ENCODE measurements at places on chromosomes 1 and 21.

DNA sequence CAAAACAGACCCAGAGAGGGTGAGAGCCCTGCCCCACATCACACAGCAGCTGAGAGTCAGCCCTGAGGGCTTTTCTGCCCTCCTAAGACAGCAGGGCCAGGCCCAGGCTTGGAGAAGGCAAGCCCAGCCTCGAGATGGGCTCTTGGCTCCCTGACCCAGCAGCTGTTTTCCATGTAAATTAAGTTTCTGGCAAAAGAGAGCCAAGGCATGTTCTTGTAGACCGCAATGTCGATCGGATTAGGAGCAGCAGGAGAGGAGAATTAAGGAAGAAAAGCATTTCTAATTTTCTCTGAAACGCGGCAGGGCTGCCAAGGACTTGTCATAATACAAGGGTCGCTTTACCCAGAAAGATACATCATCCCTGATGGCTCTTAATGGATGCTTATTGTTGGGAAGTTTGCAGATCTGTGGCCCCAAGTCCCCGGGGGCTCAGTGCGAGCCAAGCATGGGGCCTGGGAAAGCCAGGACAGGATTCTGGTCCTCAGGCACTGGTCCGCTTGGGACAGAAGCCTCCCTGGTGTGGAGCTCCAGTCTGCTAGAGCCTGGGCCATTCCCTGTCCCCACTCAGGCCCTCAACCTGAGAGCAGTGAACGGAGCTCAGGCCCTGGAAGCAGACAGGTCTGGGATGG, 62.8 kb downstream of the DMRTB1 start:
- DNase-seq = no peak

DNA sequence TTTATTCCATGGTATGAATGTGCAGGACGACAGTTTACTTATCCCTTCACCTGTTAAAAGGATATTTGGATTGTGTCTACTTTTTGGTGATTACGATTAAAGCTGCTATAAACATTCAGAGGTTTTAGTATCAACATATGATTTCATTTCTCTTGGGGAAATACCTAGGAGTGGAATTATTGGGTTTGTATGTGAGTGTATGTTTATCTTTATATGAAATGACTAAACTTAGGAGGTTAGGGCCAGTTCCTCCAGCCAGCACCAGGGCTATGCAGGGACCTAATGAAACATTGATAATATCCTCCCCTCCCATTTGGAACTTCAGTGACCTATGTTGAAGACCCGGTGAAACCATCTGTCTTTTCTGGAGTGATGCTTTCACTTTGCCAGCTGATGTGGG, 13.8 kb downstream of the TMEM51 start:
- DNase-seq = no peak

DNA sequence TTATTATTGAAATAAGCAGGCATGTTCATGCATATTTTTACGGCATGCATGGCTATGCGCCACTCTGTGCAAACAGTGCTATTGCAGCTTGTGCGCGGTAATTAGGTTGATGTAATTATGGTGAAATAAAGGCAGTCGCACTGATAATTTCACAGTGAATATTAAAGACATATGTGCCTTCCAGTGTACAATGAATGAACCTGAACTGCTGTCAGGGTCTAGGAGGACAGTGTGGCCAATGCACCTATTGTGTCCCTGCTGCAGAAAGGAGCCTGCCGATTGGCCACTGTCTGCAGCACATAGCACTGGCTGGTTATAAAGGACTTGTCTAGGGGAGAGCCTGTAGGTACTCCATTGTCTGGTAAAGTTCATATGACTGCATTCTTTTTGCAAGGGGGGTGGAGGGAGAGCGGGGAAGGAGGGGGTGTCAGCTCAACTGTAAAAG, 340.4 kb downstream of the USP25 start:
- DNase-seq = peak; percentile 73

DNA sequence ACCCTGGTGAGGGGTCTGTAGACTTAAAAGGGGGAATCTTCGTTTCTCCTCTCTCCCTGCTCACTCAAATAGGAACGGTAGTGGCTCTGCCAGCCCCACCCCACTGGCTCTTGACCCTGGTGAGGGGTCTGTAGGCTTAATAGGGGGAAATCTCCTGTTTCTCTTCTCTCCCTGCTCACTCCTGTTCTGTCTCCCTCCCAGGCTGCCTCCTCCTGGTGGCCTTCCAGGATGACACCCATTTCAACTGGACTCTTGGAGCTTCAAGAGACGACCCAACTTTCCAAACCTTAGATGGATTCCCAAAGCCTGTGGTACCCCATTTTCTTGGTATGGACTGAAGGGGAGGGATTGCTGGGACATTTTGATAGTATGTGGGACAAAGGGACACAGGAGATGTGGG, 1.4 kb upstream of the EPHB2 start:
- DNase-seq = no peak

GRCh38 chr21:39006571-39007311, 176.5 kb downstream of the PSMG1 start:
- peak; percentile 65 for DNase-seq

- DNase-seq = no peak
Measured at GRCh38 chr1:225896937-225897549, 8.1 kb upstream of the LEFTY1 start.

DNA sequence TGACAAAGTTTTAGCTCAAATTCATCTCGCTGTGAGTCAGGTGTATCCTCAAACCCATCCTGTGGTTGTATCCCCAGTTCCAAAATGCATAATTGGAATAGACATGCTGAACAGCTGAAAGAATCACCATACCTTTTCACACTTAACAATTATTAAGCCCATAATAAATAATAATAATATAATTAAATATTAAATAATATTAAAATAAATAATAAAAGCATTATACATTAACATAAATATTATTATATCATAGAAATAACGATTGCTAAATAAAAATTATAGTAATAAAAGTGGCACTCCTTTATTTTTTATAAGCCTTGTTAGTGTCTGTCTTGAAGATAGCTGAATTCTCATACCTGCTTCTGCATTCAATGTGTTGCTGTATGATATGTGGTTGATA, 257.5 kb upstream of the B3GALT2 start:
- DNase-seq = no peak

DNA sequence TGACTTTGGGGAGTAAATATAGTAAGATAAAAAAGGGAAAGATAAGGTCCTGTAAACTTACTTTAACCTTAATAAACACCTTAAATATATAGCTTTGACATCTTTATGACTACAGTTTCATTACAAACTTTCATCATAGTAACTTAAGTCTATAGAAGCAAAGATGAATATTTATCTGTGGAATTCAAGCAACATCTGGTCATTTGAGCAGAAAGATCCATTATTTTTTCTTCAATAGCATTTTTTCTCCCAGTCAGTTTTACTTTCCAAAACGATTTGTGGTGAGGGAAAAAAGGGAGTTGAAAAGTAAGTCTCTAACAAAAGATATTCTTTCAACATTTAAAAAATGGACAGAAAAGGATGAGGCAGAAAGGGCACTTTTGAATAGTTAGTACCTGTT, 69.0 kb downstream of the HMCN1 start:
- DNase-seq = no peak

DNA sequence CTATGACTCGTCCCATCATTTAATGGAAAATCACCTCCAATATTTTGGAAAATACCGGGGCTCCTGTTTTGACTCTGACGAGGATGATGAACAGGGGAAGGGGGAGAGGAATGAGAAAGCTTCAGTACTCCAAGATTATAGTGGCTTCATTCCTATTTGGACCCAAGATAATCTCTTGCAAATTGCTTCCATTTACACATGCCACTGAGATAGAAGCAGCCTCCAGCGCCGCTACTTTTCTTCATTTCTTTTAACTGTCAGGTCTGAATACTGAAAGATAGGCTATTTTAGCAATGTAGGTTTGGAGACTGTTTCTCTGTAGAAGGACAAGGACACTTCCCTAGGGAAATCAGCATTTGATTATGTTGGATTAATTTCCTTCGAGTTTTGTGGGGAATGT, 565 bp upstream of the GRIK1 start:
- DNase-seq = no peak

GRCh38 chr1:42721926-42722325, 18.1 kb downstream of the CLDN19 start:
- no peak for DNase-seq

GRCh38 chr1:172212124-172212523, 208.4 kb upstream of the C1orf105 start:
- no peak for DNase-seq

- DNase-seq = no peak
Measured at GRCh38 chr21:32611471-32611997, 643 bp downstream of the CFAP298 start.

DNA sequence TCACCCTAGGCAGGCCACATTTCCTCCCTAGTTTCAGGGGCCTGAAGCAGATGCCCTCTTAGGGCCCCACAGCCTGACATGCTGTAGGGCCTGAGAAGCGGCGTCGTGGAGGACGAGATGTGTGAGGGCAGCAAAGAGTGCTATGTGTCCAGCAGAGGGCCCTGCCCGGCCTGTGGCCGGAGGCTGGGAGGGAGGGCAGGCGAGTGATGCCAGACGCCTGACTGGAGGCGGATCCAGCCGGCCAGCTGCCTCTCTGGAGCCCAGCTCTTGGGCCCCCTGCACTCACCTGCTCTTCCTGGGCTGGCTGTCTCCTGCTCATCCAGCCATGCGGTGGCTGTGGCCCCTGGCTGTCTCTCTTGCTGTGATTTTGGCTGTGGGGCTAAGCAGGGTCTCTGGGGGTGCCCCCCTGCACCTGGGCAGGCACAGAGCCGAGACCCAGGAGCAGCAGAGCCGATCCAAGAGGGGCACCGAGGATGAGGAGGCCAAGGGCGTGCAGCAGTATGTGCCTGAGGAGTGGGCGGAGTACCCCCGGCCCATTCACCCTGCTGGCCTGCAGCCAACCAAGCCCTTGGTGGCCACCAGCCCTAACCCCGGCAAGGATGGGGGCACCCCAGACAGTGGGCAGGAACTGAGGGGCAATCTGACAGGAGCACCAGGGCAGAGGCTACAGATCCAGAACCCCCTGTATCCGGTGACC, at the start of gene GPR37L1:
GPR37L1 (plus strand) TSS at position 279 of the 697 bp plus-strand sequence; CDS start at position 326, 47 bp downstream.
- DNase-seq = peak; percentile 95

DNA sequence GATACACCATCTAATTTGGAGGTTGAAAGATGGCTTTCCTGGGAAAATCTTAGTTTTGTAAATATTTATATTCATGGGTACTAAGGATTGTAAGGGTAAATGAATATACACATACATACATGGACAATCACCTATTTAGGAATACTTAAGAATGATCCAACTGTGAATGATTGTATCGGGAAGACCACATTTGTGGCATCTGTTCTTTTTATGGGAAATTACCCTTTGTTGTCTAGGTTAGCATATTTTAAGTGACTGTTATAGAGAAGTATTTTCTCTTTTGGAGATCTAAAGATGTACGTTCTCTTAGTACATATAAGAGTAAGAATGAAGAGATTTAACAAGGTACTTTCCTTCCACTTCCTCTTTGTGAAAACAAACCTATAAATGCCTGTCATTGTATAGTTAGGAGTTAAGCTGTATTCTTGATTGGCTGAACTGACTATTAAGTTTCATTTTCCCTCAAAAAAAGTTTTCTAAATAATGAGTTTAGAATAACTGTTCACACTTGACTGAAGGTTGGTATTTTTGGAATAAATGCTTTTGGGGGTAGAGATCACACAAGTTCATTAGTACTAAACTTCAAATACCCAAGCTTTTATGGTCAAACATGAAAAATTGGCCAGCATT, 26.7 kb downstream of the SNX7 start:
- no peak for DNase-seq

DNA sequence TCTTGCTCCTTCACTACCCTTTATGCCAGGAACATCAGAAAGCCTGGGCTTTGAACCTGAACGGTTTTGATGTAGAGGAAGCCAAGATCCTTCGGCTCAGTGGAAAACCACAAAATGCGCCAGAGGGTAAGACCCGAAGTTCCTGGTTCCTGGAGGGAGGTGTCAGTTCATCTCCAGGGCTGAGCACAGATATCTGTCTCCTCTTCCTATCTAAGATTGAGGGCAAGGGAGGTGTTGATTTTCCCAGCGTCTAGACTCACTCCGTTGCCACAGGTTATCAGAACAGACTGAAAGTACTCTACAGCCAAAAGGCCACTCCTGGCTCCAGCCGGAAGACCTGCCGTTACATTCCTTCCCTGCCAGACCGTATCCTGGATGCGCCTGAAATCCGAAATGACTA, 915 bp downstream of the CDC20 start:
- no peak for DNase-seq

GRCh38 chr1:205335692-205336091, 14.1 kb upstream of the NUAK2 start:
- peak; percentile 92 for DNase-seq

- DNase-seq = no peak
Measured at GRCh38 chr1:74223453-74223852, 11.7 kb upstream of the TNNI3K start.

DNA sequence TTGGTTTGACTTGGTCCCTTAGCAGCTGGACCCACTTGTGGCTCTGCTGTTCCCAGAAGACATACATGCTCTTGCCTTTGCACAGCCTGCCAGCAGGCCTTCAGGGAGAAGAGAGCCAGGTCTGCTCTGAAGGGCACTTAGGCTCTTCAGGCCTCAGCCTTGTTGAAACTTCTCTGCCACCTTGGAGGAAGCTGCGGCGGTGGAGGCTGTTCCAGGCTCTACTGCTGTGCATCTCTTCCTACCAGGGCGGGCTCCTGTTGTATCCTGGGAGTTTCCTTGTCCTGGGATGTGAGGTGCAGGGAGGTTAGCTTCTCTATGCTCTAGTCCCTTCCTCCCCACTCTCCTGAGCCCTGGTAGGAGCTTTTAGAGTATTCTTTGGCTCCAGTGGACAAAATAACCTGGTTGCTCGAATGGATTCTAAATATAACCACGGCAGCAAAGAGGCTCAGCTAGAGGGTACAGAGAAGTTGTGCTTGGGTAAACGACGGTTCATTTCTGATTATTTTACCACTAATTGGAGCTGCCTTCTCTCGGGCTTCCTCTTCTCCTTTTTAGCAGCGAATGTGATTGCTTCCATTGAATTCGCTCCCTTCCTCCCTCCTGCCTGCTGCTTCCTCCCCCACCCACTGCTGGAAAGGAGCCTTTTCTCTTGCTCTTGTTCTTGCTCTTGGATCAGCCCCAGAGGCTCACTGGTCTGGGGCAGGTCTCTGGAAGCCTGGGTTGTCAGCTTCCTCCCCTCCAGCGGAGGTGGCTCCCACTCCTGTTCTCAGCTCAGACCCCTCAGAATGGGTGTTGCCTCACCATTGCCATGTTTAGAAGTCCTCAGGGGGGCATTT, 126.6 kb upstream of the CACNA1E start:
- peak; percentile 50 for DNase-seq

DNA sequence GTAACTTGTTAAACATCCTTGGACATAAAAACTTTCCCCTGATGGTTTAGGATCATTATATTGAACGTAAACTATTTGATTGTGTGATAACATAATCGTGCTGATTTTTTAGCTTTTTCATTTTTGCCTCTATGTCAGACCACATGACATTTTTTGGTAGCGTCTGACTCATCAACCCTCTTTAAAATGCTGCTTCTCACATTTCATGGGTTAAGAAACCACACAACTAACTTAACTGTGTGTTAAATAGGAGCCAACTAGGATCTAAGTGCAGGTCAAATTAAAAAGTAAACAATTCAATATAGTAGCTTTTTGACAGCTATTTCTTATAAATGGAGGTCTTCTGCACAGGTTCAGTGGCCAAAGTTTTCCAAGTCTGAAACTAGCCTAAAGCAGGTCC, 9.8 kb downstream of the BTG3 start:
- no peak for DNase-seq

- peak; percentile 39 for DNase-seq
Measured at GRCh38 chr1:207799989-207800648, 48.3 kb downstream of the CD46 start.
